IPS DF 6.9 (cell line): ENCODE measurements at places on chromosomes 5 and 9.

DNA sequence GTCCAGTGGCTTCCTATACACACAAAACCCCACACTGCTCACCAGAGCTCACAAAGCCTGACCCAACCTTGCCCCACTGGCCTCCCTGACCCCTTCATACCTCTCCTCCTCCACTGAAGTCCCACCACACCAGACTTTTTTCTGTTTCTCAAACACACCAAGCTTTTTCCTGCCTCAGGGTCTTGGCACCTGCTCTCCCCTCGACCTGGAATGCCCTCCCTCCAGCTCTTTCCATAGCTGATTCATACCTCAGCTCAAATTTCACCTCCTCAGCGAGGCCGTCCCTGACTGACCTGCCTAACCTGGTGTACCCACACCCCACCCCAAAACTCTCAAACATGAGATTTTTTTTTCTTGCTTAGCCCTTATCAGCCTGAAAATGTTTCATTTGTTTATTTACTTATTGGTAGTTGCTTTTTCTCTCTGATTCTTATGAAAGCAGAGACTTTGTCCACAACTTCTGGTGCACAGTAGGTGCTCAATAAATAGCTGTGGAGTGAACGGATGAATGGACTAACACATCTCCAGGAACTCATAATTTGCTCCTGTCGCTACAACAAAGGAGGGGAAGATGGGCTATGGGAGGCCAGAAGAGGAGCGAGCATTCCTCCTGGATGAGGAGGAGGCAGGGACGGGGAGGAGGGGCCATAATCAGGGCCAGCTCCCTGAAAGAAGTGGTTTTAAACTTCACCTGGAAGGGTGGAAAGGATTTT lies 84.3 kb downstream of the SH3TC2 start:
- no peak overlapping the region for H3K27ac ChIP-seq
- H3K27me3 ChIP-seq, result no peaks in the 10 kb centered on the region
- peaks cover 3% of the 10 kb centered on the region for H3K4me1 ChIP-seq
- DNase-seq, result no peak
- no peaks in the 10 kb centered on the region for H3K36me3 ChIP-seq

DNA sequence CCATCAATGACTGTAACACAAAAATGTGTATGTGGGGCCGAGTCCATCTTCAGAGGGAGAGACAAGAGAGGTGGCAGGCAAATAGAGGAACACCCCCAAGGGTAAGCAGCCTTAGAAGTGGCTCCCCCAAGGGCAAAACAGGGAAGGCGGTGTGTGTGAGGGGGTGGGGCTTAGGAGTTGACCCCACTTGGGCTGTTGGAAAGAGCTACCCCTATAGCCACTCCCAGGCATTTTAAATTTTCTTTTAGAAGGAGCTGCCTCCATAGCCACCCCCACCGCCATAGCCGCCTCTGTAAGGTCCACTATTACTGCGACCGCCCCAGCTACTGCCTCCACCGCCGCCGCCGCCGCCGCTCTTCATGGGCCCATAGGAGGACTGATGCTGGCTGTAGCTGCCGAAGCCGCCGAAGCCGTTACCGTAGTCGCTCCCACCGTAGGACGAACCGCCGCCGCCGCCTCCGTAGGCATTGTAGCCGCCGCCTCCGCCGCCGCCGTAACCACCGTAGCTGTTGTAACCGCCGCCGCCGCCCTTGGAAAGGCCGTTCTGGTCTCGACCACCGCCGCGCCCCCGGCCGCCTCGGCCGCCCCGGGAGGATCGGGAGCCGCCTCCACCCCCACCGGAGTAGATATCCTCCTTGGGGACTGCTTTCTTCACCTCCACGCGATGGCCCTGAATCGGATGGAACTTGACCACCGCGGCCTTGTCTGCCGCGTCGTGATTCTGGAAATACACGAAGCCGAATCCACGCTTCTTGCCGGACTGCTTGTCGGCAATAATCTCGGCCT lies 1.1 kb downstream of the HNRNPA0 start:
- H3K4me3 ChIP-seq, result peak overlapping the region; percentile 98
- no peaks in the 10 kb centered on the region; the same call in none of the 2 replicates for H3K4me1 ChIP-seq
- no peak overlapping the region for H3K27ac ChIP-seq
- H3K36me3 ChIP-seq, result no peaks in the 10 kb centered on the region
- no peak for DNase-seq

DNA sequence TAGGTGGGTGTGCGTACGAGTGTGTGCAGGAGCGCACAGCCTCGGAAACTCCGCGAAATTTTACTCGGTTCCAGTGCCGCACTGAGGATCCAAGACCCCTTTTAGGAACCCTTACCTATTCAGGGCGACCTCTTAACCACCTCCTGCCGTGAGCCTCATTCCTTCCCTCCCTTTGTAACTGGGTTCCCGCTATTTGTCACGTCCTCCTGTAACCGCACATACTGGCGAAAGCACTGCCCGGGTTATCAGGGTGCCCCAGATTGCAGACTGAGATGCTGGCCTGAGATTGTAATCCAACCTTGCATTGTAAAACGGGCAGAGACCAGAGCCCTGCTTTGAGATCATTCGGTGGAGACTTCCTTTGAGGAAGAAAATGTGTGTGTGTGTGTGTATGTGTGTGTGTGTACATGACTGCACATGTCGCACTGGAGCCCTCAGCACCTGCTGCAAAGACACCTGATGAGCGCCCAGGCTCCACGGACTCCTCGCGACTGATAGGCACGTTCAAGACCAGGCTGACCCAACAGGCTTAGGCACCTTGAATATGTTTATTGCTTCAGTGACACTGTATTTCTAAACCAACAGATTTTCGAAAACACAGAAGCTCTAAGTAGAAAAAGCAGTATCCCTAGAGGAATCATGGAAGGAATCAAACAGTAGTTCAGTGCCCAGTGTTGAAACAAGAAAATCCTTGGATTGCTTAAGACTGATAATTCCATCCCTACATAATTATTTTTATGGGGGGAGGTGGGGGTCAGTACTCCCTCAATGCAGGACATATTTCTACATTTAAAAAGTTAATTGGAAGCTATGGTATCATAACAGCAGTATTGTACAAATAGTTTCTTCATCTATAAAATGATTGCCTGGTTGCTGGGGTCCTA lies 86.5 kb upstream of the TNFAIP8 start:
- peaks cover 1% of the 10 kb centered on the region; the same call in 1 of the 2 replicates for H3K4me1 ChIP-seq
- no peak overlapping the region for H3K27ac ChIP-seq
- H3K27me3 ChIP-seq, result no peaks in the 10 kb centered on the region
- H3K36me3 ChIP-seq, result no peaks in the 10 kb centered on the region

- DNase-seq, result no peak
- H3K36me3 ChIP-seq, result no peaks in the 10 kb centered on the region
- no peak overlapping the region for H3K4me3 ChIP-seq
- no peaks in the 10 kb centered on the region for H3K27me3 ChIP-seq
These were observed 81.9 kb upstream of the TLR4 start for GRCh38 chr9:117622347-117622746.

GRCh38 chr5:143874312-143874711 lies 62.4 kb downstream of the HMHB1 start:
- H3K27me3 ChIP-seq, result no peaks in the 10 kb centered on the region
- H3K4me1 ChIP-seq, result peaks cover 2% of the 10 kb centered on the region; the same call in 1 of the 2 replicates

GRCh38 chr9:81565144-81565543 lies 124.2 kb downstream of the TLE1 start:
- H3K27ac ChIP-seq, result no peak overlapping the region
- H3K4me3 ChIP-seq, result no peak overlapping the region
- no peak for DNase-seq
- H3K27me3 ChIP-seq, result no peaks in the 10 kb centered on the region

- no peaks in the 10 kb centered on the region for H3K36me3 ChIP-seq
- DNase-seq, result no peak
- H3K4me1 ChIP-seq, result no peaks in the 10 kb centered on the region
- H3K27ac ChIP-seq, result no peak overlapping the region
These were observed 5.2 kb downstream of the SLC31A2 start for GRCh38 chr9:113155911-113156588.

- no peaks in the 10 kb centered on the region for H3K27me3 ChIP-seq
- no peak overlapping the region for H3K27ac ChIP-seq
- DNase-seq, result no peak
- H3K4me1 ChIP-seq, result no peaks in the 10 kb centered on the region
- no peak overlapping the region for H3K4me3 ChIP-seq
- no peaks in the 10 kb centered on the region for H3K36me3 ChIP-seq
These were observed 515.8 kb upstream of the ARRDC3 start for GRCh38 chr5:91898898-91899297.

DNA sequence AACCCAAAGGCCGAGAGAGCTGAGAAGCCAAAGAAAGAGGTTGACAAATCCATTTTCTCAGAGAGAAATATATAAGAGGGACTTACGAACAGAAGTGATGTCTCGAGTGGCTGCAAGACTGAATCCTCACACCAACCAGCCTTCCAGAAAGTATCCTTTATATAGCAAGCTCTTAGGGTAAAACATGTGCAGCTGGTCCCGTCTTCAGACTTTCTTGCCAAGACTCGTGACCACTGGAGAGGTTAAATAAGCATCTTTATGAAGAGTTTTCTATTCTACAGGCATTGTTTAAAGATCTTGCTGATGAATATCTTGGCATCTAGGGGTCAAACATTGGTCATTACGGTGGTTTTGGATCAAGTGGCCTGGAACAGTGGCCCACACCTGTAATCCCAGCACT lies 16.9 kb upstream of the SLC22A4 start:
- no peak for DNase-seq
- no peaks in the 10 kb centered on the region for H3K27me3 ChIP-seq
- peaks cover 3% of the 10 kb centered on the region for H3K4me1 ChIP-seq
- H3K4me3 ChIP-seq, result no peak overlapping the region
- no peaks in the 10 kb centered on the region; the same call in 1 of the 2 replicates for H3K36me3 ChIP-seq

- no peaks in the 10 kb centered on the region for H3K4me1 ChIP-seq
- H3K27ac ChIP-seq, result no peak overlapping the region
- no peaks in the 10 kb centered on the region for H3K36me3 ChIP-seq
- no peak for DNase-seq
- H3K4me3 ChIP-seq, result no peak overlapping the region
These were observed 29.1 kb upstream of the ZFAND5 start for GRCh38 chr9:72394066-72394465.

GRCh38 chr5:130112246-130112645 lies 208.0 kb downstream of the CHSY3 start:
- H3K27ac ChIP-seq, result no peak overlapping the region
- H3K36me3 ChIP-seq, result no peaks in the 10 kb centered on the region
- H3K4me3 ChIP-seq, result no peak overlapping the region
- DNase-seq, result no peak

- no peaks in the 10 kb centered on the region for H3K27me3 ChIP-seq
- H3K27ac ChIP-seq, result no peak overlapping the region
- peaks cover 17% of the 10 kb centered on the region; the same call in 1 of the 2 replicates for H3K36me3 ChIP-seq
- no peaks in the 10 kb centered on the region for H3K4me1 ChIP-seq
- no peak for DNase-seq
These were observed 42.7 kb upstream of the NCS1 start for GRCh38 chr9:130129432-130130061.

GRCh38 chr5:172167895-172168294 lies 20.1 kb downstream of the STK10 start:
- DNase-seq, result no peak
- H3K27ac ChIP-seq, result no peak overlapping the region
- H3K36me3 ChIP-seq, result no peaks in the 10 kb centered on the region
- no peaks in the 10 kb centered on the region for H3K27me3 ChIP-seq
- no peak overlapping the region for H3K4me3 ChIP-seq

- no peaks in the 10 kb centered on the region for H3K4me1 ChIP-seq
- no peaks in the 10 kb centered on the region for H3K36me3 ChIP-seq
- H3K27ac ChIP-seq, result no peak overlapping the region
These were observed 364.1 kb downstream of the EFNA5 start for GRCh38 chr5:107306594-107306993.

DNA sequence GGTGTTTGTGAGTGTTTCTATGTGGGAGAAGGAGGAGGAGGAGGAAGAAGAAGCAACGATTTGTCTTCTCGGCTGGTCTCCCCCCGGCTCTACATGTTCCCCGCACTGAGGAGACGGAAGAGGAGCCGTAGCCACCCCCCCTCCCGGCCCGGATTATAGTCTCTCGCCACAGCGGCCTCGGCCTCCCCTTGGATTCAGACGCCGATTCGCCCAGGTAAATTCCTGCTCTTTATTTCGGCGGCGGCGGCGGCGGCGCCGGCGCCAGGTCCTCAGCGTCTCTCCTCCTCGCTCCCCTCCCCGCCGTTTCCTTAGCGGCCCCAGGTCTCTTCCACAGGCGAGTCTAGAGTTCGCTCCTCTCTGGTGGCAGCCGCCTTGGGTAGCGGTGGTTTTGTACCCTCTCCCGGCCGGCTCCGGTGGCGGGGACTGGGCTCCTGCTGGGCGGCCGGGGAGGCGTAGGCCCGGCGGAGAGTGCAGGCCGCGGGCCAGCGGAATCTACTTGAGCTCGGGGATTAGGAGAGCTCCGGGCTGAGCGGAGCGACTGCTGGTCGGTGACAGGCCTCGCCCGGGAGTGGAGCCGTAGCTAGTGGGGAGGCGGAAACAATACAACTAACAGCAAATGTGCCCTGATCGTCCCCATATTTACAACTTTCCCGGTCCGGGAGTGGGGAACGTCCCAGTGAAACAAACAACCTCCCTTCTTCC lies 547 bp downstream of the NIPBL start:
- H3K36me3 ChIP-seq, result no peaks in the 10 kb centered on the region
- no peak overlapping the region for H3K27ac ChIP-seq
- no peaks in the 10 kb centered on the region for H3K4me1 ChIP-seq
- peak overlapping the region; percentile 97 for H3K4me3 ChIP-seq
- no peak for DNase-seq
- no peaks in the 10 kb centered on the region for H3K27me3 ChIP-seq

DNA sequence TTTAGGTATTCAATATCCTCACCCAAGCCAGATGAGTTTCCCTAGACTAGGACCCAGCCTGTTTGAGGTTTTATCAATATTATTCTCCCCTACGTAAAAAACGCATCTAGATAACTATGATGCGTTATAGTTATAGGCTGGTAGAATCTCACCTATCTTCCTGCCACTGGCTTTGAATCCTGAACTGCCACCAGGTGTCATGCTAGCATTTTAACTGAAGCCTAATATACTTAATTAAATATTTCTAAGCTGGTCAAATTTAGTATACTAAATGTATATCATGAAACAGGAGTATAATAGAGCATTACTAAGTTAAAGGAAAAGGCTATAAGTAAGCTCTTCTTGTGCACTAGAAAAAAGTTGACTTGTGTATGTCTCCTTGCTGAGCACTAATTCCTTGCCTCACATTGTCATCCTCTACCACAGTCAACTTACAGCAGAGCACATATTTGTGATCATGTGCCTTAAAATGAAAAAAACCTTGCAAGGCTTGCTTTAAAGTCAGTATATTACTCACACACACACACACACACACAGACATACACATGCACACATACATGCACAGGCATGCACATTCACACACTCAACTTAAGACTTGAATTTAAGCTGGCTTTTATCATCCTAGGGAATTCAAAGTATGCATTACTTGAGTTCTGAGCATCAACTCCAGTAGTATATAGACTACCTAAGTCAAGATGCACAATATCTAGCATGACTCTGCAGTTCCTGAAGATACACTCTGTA lies 303.4 kb downstream of the ADGRV1 start:
- H3K27me3 ChIP-seq, result no peaks in the 10 kb centered on the region
- H3K4me3 ChIP-seq, result no peak overlapping the region
- no peak for DNase-seq
- H3K27ac ChIP-seq, result no peak overlapping the region

GRCh38 chr5:176592573-176592972 lies 17.4 kb downstream of the GPRIN1 start:
- no peaks in the 10 kb centered on the region for H3K36me3 ChIP-seq
- H3K27me3 ChIP-seq, result no peaks in the 10 kb centered on the region
- H3K27ac ChIP-seq, result no peak overlapping the region
- no peaks in the 10 kb centered on the region for H3K4me1 ChIP-seq
- H3K4me3 ChIP-seq, result no peak overlapping the region

- H3K4me1 ChIP-seq, result no peaks in the 10 kb centered on the region
- H3K27ac ChIP-seq, result no peak overlapping the region
- H3K36me3 ChIP-seq, result no peaks in the 10 kb centered on the region; the same call in 1 of the 2 replicates
- no peak overlapping the region for H3K4me3 ChIP-seq
These were observed 34.6 kb downstream of the TTC39B start for GRCh38 chr9:15272377-15272928.
